Activated CD4-positive, alpha-beta T cell treated with anti-CD3 and anti-CD28 coated beads for 36 hours (primary cell): ENCODE measurements at places on chromosomes 13 and 19. TPM values are rescaled to one million over a fixed set of nuclear protein-coding genes. Genes with fewer than 3 reads are reported as not detected.

Gene SYNGR4
- not detected for total RNA-seq

Gene LIM2
- total RNA-seq: not detected

Gene IZUMO4
- total RNA-seq: 15.2 TPM

DNA sequence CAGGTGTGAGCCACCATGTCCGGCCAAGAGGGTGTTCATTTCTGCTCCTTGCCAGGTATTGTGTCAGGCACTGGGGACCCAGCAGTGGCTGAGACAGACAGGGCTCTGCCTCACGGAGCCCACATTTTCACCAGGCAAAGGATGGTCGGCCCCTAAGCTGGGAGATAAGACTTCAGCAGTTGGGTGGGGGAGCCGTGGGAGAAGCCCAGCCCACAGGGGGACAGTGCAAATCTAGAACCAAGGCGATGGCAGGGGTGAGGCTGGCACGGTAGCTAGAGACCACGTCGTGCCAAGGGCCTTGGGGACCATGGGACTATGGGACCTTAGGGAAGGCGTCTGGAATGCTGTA, 8.3 kb downstream of the LSR start:
- DNase-seq: peak; percentile 2

- no peak for DNase-seq
Observed at GRCh38 chr13:90246687-90247345, 1100.7 kb upstream of the MIR17HG start.

DNA sequence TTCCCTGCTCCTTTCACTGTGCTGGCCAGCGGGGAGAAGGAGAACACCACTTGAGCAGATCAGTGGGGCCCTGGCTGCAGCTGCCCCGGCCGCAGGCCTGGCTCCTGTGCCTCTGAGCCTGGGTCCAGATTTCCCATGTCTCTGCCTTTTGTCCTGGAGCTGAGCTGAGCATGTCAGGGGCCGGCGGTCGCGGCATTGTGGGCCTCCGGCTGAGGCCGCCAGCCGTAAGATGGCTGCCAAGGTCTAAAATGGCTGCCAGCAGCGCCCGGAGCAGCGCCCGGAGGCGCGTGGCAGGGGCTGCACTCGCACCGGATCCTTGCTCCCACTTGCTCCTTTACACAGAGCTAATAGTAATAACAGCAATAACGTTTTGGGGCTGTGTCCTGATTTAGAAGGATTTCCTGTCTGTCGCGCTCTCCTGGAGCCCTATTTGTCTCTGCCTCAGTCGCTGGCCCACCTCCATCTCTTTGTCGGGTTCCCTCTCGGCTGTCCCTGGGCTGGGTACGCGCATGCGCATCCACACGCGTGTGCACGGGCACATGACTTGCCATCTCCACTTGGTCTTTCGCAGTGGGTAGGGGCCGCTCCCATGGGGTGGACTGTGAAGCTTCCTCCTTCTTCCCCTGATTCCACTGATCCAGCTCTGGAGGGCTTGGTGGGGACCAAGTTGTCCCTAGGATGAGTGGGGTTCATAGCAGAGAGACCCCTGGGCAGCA, 32.1 kb downstream of the LYL1 start:
- DNase-seq: no peak
